CD4-positive, alpha-beta memory T cell (primary cell): ENCODE measurements at places on chromosomes 16 and 17. TPM values are rescaled to one million over a fixed set of nuclear protein-coding genes. Genes with fewer than 3 reads are reported as not detected.

The TNP2 gene
- total RNA-seq = not detected

The TMED6 gene
- 2.5 TPM for total RNA-seq

The FNDC8 gene
- not detected for total RNA-seq

The EFNB3 gene
- 0.11 TPM for total RNA-seq

The KRT40 gene
- total RNA-seq = not detected

The ST6GALNAC1 gene
- total RNA-seq = 14.6 TPM

The WNK4 gene
- 0.41 TPM for total RNA-seq

The TNFSF13 gene
- 3.8 TPM for total RNA-seq

The TBC1D3C gene
- total RNA-seq = not detected

The DHRS7C gene
- total RNA-seq = not detected

The SYNGR3 gene
- total RNA-seq = 1.6 TPM

The GRAPL gene
- 65.0 TPM for total RNA-seq

The PLXDC1 gene
- 16.4 TPM for total RNA-seq

The HSPB9 gene
- not detected for total RNA-seq

The CHRNE gene
- total RNA-seq = 0.64 TPM

The BICDL2 gene
- total RNA-seq = not detected

The TPSAB1 gene
- not detected for total RNA-seq

The NKD1 gene
- total RNA-seq = 3.8 TPM
